ENCODE measurements at places on chromosomes 11 and 22.

DNA sequence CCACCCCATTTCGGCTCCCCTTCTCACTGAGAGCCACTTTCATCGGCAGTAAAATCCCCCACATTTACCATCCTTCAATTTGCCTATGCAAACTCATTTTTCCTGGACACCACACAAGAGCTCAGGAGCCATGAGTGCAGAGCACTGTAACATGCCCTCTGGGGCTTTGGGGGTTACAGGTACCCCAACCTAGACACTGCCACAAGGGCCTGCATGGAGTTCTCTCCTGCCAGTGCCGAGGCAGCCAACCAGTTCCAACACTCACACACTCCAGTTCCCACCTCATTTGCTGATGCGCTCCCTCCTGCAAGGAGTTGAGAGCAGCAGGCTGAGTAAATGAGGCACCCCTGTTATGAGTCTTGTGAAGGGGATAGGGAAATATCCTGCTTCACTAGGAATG is 76.1 kb downstream of the SMCO4 start:
- DNase-seq, result no peak

GRCh38 chr22:47374901-47375575 is 612.6 kb downstream of the TBC1D22A start:
- no peak for DNase-seq

- no peak for DNase-seq
Measured at GRCh38 chr22:32771756-32772155, 29.7 kb upstream of the TIMP3 start.

GRCh38 chr11:109998921-109999320 is 94.3 kb upstream of the ZC3H12C start:
- no peak for DNase-seq

DNA sequence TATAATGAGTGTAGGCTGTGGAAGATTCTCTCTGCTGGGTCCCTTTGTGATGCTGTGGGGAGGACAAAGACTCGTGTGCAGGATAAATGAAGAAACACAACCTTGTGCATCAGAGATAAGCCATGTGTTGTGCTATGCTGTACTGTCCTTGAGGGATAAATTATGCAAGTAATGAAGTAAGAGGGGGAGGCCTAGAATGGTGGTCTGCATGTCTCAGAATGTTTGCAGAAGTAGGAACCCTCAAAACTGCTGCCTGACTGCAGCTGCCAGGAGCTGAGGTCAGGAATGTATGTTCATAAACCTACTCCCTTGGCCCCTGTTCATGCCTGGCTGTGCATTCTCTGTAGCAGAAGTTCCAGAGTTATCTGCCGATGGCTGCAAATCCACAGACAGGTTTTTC is 4.6 kb upstream of the SMCO4 start:
- no peak for DNase-seq

GRCh38 chr22:49717322-49717919 is 110.3 kb downstream of the BRD1 start:
- no peak for DNase-seq

GRCh38 chr11:255176-255575 is 18.4 kb downstream of the PSMD13 start:
- DNase-seq, result no peak

DNA sequence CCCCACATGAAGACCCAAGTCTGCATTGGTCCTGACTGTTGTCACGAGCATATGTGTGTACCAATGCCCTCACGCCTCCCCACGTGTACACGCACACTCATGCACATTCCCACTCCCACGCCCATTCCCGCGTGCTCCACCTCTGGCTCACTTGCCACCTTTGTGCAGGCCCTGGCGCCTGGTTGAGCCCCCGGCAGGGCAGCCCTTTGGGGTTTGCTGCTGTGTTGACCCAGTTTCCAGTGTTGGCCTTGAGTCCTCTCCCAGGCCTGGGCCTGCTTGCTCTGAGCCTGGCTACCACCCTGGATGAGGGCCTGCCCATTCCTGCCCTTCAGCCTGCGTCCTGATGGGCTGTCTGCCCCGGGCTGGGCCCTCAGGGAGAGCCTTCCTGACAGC is 18.2 kb downstream of the PVALB start:
- no peak for DNase-seq

- DNase-seq, result no peak
Measured at GRCh38 chr11:70212227-70212811, 9.2 kb downstream of the FADD start.

GRCh38 chr11:126405906-126406305 is 50.4 kb downstream of the ST3GAL4 start:
- no peak for DNase-seq

DNA sequence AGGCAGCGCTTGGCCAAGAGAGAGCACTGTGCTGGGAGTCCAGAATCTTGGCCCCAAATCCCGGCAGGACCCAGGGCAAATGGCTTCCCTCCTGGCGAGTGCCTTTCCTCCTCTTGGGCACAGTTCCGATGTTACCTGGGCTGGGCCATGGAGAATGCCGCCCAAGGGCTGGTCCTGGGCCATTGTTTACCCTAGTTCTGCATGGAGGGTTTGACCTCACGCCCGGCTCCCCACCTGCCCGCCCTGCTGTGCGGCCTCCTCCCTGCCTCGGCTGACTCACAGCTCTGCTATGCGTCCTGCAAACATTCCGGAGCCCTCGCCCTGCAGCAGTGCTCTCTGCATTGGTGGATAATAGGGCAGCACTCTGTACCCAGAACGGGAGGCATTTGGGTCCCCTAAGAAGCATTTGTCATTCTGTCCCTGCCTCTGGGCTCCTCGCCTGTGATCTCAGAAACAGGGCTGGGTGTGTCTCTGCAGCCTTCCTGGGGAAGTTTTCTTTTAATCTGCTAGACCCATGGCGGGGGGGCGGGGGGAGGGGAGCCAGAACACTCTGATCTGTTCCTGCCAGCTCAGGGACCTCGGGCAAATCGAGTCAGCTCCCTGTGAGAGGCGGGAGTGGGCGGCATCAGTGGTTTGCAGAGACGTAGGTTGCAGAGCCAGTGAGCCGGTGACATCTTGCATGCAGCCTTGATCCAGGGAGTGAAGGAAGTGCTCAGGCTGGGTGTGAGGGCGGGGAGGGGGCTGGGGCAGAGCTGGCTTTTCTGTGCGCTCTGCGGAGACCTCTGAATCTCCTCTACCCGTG is 32.9 kb upstream of the SMIM38 start:
- DNase-seq, result peak; percentile 67

DNA sequence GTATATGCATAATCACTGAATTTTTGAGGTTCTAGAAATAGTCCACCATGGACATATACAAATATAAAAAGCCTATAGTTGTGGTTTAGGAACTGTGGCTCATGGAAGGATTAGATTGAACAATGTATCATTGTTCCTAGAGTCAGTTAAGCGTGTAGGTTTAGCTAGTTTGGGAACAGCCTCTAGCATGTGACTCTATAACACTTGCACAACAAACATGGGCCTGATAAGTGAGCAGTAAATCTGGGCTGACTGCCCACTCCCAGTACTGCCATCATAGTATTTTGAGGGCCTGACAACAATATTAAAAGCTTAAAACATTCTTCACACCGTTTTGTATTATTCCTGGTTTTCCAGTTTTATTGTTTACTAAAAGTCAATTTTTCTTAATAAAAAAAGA is 47.0 kb downstream of the YAP1 start:
- DNase-seq, result peak; percentile 63

GRCh38 chr11:20337526-20338154 is 25.9 kb upstream of the HTATIP2 start:
- DNase-seq, result no peak

GRCh38 chr11:115500547-115501501 is 3.4 kb downstream of the CADM1 start:
- DNase-seq, result no peak

DNA sequence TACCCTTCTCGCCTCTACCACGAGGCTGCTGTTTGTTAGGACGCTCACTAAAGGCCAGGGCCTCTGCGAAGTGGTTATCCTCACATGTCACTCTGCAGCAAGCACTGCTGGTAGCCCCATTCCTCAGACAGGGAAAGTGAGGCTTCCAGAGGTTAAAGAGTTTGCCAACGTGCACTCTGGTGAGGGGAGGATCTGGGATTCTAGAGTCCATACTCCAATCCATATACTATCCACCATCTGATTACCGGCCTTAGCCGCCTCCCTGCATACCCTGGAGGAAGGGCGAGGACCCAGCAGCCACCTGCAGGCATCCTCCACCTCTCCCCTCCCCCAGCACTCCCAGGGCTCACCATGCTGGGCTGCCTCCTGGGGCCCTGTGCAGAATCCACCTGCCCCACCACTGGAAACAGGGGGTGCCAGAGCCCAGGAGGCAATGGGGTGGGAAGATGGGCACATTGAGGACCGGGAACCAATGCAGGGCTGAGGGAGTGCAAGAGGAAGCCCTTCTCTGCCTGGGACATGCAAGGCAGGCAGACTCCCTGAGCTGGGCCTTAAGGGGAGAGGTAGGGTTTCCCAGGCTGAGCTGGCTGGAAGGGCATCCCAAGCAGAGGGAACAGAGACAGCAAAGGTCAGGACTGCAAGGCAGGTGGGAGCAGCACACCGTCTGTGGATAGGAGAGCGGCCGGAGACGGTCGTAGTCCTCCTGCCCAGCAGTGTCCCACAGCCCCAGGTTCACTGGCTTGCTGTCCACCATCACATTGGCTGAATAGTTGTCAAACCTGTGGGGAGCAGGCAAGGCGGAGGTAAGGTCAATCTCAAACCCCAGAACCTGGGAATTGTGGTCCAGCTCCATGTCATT is 11.7 kb downstream of the RAC2 start:
- no peak for DNase-seq

GRCh38 chr11:75659836-75660235 is 9.0 kb downstream of the MAP6 start:
- no peak for DNase-seq

- DNase-seq, result no peak
Measured at GRCh38 chr22:36379593-36380361, 8.0 kb downstream of the MYH9 start.

DNA sequence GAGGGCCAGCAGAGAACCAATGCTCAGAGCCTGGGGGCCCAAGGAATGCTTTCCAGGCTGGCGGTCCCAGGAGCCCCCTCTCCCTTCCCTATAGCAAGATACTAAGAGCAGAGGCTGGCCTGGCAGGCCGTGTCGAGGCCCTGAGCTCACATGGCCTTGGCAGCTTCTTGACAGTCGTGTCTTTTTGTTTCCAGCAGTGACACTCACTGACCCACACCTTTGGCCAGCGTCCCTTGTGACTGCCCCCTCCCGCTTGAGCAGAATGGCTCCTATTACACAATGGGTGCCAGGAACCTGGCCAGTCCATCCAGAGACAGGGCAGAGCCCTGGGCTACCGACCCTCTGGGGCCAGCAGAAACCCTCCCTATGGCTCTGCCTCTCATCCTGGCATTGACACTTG is 6.4 kb upstream of the CCND1 start:
- DNase-seq, result no peak

- DNase-seq, result no peak
Measured at GRCh38 chr22:37192204-37192603, 4.2 kb upstream of the C1QTNF6 start.

DNA sequence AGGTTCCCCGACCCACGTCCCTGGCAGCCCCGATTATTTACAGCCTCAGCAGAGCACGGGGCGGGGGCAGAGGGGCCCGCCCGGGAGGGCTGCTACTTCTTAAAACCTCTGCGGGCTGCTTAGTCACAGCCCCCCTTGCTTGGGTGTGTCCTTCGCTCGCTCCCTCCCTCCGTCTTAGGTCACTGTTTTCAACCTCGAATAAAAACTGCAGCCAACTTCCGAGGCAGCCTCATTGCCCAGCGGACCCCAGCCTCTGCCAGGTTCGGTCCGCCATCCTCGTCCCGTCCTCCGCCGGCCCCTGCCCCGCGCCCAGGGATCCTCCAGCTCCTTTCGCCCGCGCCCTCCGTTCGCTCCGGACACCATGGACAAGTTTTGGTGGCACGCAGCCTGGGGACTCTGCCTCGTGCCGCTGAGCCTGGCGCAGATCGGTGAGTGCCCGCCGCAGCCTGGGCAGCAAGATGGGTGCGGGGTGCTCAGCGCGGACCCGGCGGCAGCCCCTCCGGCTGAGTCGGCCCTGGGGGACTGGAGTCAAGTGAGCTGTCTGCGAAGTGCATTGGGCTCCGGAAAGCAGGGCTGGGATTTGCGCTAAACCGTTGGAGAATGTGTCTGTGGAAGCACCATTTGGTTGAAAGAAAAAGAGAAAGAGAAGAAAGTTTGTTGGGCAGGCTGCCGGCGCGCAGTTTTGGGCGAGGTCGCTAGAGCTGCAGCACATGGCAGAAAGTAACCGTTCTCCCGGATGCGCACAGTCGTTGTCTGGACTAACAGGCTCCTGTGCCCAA is at the start of gene CD44:
Gene CD44, plus strand, starts transcription at position 229 of the 779 bp plus-strand sequence. Its CDS starts 133 bp downstream, at position 362.
- no peak for DNase-seq

GRCh38 chr22:26847046-26847445 is 189.7 kb downstream of the MIAT start:
- no peak for DNase-seq

- DNase-seq, result no peak
Measured at GRCh38 chr11:108614086-108614485, 20.5 kb upstream of the EXPH5 start.

DNA sequence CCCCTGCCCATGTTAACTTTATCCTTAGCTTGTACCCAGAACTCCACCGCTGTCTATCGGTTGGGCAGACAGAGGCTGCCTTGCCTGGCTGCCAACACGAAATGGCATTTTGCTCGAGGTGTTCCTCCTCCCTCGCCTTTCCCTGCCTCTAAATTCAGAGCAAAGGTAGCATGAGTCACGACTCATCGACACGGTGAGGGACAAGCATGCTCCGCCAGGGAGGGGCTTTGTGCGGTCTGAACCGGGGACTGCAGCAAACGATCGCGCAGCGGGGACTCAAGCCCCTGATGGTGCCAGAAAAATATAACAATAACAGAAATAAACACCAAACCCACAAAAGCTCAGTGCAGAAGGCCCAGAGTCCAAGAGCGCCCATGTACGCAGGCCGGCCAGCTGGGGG is 52.3 kb downstream of the RTL6 start:
- no peak for DNase-seq

- no peak for DNase-seq
Measured at GRCh38 chr11:111045407-111045803, 200.1 kb upstream of the POU2AF2 start.

DNA sequence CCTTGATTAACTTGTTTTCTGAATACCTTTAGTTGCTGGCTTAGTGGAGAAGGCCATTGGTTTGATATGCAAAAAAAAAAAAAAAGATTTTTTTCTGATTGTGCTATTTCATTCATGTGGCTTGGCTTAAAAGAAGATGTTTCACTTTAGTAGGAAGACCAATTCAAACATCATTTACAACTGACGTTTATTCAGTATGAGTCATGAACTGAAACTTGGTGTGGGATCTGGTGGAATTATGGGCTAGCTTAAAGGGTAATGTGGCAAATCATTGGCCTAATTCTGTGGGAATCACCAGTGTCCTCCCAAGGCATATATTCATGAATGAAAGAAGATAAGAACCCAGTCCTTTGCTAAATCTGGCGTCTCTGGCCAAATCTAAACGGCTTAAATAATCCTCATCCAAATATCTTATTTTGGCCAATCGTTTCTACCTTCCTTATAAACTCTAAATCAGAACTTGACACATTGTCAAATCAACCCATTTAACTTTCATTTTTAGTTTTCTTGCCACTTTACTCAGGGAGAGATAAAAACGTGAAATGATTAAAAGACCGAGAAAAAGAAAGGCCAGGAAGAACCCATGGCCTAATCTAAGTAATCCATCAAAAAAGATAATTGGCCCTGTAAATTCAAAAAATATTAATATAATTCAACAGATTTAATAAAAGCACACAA is 77.0 kb downstream of the DDIAS start:
- peak; percentile 59 for DNase-seq

- DNase-seq, result no peak
Measured at GRCh38 chr11:61869708-61870451, 21.5 kb downstream of the FADS3 start.

All from epithelial cell of proximal tubule (primary cell).